ENCODE measurements at places on chromosomes 7 and 10.

- DNase-seq, result no peak
These were observed 367.1 kb downstream of the DPP6 start for GRCh38 chr7:154419344-154419743.

DNA sequence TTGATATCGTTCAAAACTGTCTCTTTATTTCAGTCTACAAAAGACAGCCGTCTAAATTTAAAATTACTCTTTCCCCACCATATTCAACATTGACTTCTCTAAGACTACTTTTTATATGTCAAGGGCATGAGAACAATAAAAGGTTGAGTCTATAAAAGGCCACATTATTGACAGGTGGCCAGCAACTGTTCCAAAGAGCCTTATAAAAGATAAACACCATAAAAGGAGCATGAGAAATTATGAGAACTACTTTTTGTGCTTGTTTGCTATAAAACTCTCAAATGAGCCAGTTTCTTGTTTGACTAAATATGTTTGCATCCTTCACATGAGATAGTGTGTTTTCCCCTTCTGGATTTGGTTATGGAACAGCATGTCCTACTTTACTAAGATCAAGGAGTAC, 189.2 kb downstream of the THSD7A start:
- no peak for DNase-seq

DNA sequence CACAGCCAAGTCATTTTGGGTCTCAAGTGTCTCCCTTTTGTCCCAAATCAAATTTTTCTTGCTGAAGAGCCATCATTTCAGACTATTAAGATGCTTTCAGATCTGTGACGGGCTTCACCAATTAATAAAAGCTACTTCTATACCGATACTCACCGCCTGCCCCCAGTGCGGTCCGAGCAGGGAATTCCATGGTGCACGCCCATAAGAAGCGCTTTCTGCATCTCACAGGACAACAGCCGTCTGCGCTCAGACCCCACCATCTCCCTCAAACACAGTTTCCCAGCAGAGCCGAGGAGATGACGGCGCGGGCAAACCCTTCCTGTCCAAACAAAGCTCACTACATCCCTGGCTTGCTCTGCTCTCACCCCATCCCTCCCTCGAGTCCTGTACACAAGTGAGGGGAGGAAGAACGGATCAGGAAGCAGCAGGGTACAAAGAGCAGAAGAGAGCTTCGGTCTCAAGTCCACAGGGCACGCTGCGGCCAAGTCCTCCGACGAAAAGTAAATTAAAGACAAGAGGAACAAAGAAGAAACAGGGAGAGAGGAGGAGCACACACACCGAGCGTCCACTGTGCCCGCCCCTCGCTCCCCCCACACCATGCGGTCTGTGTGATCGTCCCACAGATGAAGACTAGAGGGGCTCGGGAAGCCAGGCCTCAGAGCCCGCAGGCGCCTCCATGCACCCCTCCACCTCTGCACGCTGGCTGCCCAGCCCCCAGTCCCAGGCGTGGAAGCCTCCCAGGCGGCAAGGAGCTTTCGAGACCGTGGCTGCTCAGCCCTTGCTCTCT, 121.9 kb downstream of the MAD1L1 start:
- DNase-seq, result no peak

GRCh38 chr7:82110146-82110840, 333.3 kb downstream of the CACNA2D1 start:
- DNase-seq, result no peak

- no peak for DNase-seq
These were observed 124.9 kb downstream of the DLG5 start for GRCh38 chr10:77801474-77802161.

DNA sequence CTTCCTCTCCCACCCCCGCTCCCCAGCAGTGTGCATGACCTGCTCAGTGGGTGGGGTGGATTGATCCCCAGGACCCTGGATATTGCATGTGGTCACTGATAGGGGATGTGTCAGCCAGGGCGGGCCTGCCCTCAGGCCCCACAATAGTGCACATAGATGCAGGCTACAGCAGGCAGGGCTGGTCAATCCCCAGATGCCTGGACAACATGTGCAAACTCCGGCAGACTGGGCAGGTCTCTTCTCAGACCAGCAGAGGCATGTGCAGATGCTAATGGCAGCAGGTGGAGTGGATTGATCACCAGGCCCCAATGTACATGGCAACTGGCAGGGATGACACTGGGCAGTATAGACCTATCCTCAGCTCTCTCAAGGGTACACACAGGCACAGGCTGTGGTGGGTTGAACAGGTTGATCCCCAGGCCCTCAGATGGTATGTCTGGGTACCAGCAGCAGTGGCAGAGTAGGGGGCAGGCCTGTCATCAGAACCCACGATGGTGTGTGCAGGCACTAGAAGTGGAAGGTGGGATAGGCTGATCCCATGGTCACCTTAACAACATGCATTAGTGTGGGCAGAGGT, 98.6 kb downstream of the LANCL2 start:
- no peak for DNase-seq

DNA sequence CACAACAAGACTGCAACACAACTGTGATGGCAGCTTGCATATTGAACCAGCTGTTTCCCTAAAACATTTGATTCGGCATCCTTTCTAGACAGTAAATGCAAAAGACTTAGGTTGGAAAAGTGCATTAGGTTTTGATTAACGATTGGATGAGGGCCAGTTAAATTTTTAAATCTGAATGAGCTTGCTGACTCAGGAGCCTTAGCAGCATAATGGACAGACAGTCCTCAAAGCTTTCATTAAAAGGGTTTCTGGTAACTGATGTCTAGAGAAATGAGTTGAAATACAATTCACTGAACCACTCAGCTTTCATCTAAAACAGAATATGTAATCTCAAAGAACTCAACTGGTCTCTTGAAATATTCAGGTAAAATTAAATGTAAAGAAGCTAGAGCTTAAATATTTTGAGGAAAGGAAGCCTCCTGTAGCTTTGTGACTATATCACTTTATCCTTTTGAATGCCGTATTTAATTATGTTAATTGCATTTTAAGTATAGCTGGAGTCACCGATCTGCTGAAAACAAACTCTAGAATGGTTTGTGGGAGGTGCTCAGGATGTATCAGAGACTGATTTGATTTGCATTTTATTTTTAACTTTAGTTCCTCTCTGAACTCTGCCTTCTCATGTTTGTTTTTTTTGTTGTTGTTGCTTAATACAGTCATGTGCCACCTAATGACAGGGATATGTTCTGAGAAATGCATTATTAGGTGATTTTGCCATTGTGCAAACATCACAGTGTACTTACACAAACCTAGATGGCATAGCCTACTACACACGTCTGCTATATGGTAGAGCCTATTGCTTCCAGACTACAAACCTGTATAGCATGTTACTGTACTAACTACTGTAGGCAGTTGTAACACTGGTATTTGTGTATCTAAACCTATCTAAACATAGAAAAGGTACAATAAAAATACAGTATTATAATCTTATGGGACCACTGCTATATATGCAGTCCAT, 29.2 kb upstream of the ATRNL1 start:
- no peak for DNase-seq

DNA sequence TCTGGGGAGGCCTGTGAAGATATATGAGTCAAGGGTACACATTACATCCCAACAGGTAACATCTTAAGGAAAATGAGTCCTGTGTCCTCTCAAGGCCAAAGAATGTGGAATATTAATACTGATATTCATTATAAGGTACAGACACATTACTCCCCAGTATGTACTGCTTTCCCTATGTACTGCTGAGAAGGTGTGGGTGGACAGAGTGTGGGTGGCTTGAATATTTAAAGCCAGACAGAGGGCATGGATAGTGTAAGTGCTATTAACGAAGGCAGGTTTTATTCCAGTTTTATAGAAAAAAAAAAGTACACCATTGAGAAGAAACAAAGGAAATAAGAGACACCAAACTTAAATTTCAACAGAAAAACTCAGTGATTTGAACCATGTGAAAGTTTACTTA, 1054.4 kb downstream of the XPNPEP1 start:
- DNase-seq, result no peak

DNA sequence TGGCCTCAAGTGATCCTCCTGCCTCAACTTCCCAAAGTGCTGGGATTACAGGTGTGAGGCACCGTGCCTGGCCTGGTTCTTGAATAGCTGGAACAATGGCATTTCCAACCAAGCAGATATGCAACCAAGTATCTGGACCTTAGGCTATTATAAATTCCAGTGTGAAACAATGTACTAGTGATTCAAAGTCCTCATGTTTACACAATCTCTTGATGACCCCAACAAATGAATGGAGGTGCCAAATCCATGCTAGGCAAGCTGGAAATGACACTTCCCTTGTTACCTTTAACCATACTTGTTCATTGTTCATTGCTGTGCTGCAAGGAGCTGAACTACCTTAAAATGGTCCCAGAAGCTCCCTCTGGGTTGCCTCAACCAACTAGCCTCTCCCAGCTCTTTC, 282.2 kb upstream of the KLF14 start:
- no peak for DNase-seq

DNA sequence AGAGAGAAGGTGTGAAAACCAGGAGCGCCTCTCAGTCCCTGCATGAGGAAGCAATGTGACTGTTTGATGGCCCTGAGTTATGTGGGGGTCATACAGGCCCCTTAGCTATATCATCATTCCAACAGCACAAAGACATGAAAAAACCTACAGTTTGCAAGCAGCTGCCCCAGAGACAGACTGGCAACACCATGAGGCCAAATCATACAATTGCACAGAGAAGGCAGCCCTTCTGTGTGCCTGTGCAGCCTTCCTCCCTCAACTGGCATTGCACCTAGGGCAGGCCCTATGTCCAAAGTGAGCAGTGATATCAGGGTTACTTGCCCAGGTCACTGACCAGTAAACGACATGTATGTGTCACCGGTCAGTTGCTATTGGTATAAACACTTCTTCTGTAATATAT, 41.6 kb downstream of the GPRIN2 start:
- no peak for DNase-seq

DNA sequence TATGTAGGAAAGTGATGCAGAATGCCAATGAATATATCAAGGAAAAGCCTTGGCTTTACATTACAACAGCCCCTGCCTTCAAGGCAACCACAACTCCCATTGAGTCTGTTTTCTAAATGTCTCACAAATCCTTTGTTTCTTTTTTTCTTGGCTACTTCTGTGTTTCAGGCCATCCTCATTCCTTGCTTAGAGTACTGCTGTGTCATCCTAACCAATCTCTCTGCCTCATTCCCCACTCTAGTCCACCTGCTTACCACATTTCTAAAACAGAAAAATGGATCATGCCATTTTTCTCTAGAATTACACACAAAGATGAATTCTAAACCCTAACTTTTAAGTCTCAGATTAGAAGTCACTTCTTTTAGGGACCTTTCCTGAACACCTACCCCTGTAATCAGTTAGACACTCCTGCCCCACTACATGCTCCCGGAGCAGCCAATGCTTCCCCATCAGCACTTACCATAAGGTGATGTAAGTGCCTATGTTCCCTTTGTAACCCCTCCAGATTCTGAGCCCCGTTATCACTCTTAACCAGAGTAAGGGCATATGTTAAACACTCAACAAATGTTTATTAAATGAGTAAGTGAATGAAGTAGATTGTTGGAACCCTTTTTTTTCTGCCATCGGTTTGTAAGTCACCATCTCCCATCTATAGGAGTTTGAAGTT, 2.8 kb downstream of the BORCS7 start:
- no peak for DNase-seq

DNA sequence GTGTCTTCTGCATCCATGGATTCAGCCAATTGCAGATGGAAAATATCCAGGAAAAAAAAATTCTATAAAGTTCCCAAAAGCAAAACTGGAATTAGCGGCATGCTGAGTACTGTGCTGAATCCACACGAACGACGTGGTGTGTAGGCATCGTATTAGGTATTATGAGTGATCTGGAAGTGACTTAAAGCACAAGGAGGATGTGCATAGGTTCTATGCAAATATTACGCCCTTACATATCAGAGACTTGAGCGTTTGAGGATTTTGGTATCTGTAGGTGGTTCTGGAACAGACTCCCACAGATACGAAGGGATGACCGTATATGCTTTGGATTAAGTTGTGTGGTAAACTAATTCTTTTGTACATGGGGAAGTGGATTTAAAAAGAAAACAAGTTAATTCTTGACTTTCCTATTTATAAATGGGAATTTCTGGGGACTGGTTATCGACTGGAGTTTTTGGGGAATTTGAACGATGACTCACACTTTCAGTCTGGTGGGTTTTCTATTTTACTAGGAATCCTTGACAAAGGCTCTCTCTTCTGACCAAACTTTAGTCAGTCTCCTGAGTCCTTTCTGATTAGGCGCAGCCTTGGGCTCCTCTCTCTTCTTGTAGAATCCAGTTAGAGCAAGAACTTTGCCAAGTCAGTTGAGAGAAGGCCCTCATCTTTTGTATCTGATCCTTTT, 5.4 kb upstream of the NUB1 start:
- DNase-seq, result no peak

DNA sequence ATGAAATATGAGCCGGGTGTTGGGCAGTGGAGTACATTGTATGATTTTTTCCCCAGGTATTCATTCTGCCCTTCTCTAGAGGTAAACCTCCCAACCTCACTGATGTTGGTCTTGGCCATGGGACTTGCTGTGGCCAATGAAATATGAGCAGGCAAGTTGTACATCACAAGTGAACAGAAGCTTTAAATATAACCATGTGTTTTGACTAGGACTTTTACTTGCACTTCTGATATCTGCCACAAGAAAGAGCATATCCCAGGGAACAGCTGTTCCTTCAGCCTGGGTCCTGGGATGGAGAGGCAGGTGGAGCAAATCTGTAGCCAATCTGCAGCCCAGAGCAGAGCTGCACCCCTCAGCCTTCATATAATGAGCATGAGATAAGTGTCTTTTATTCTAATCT, 109.8 kb upstream of the PALS2 start:
- no peak for DNase-seq

DNA sequence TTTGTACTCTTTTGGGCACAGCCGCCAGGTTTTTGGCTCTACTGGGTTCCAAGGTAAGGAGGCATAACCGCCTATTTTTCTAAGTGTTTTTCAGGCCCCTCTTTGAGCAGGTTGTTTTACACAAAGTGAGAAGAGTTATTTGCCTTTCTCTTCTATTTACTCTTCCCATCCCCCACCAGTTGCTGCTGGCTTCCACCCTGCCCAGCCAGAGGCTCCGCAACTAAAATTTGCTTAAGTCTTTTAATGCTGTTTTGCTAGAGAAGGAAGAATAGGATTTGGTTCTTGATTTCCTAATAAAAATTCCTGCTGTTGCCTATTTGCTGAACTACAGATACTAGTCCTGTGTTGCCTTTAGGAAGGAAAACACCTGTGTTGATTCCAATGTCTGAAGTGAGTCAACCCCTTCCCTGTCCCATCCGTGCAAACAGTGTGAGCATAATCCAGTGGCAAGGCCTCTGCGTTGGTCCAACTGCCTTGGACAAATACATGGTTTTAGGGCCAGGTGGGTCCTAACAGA, 1.9 kb downstream of the PLA2G12B start:
- DNase-seq, result no peak

- no peak for DNase-seq
These were observed 42.4 kb downstream of the TNS3 start for GRCh38 chr7:47539398-47540052.

GRCh38 chr7:28862595-28863272, 95.4 kb downstream of the TRIL start:
- DNase-seq, result no peak

Measured in cerebellar nuclear complex (tissue), 1 donor.